Suppressor macrophage treated with lipopolysaccharide for 4 hours (primary cell): ENCODE measurements at places on chromosomes 2 and 18.

GRCh38 chr18:37330173-37330572 is 235.4 kb downstream of the CELF4 start:
- no peak for DNase-seq

DNA sequence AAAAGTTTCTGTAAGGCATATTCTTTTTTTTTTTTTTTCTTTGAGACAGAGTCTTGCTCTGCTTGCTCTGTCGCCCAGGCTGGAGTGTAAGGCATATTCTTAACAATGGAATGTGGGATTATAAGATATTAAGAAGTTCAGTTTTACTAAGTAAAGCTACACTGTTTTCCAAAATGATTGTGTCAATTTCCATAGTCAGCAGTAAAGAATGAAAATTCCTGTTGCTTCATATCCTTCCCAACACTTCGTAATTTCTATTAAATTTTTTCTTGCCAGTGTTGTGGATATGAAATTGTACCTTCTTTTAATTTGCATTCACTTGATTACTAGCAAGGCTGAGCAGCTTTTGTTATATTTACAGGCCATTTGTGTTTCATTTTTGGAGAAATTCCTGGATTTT is 24.4 kb upstream of the SLC4A10 start:
- no peak for DNase-seq

- DNase-seq: no peak
Observed at GRCh38 chr2:221125691-221126090, 446.4 kb downstream of the EPHA4 start.

- no peak for DNase-seq
Observed at GRCh38 chr18:46261799-46262198, 157.6 kb downstream of the HAUS1 start.

DNA sequence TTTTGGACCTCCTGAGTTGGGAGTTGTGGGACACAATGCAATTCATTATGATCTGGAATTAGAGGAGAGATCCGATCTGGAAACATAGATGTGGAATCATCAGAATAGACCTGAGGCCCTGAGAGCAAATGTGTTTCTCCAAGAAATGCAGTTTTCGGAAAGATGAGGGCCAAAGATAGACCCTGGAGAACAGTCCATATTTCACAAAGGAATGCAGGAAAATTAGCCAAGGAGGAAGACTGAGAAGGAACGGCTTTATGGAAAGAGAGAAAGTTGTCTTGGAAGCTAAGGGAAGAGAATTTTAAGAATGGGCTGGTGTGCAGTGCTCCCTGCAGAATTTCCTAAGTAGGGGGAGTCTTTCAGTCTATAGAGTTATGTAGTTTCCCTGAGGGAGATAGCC is 11.1 kb upstream of the ZNF532 start:
- DNase-seq: no peak

- DNase-seq: peak; percentile 90
Observed at GRCh38 chr2:64260817-64261216, 116.6 kb upstream of the PELI1 start.

DNA sequence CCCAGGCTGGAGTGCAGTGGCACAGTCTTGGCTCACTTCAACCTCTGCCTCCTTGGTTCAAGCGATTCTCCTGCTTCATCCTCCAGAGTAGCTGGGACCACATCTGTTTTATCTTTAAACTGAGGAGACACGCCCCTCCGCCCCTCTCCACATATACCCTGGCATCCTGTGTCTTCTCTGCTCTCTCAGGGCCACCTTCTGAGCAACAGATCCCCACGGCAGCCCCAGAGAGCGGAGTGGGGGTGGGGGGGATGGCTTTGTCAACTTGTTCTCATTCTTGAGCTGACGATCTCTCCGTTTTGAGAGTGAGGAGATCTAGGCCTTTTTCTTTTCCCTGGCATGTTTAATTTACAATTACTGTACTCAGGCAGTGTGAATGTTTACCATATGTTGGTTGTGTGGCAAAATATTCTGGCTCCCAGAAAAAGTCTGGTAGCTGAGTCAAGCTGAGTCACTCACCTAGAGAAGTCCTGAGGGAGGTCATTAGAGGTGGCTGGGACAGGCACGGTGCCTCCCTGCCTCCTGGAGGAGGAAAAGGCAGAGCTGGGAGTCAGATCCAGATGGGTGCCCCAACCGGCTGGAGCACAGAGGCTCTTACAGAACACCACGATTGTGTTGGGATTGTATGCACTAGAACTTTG is 19.5 kb upstream of the ID2 start:
- no peak for DNase-seq

- DNase-seq: peak; percentile 44
Observed at GRCh38 chr2:23404426-23404825, 19.4 kb downstream of the KLHL29 start.

DNA sequence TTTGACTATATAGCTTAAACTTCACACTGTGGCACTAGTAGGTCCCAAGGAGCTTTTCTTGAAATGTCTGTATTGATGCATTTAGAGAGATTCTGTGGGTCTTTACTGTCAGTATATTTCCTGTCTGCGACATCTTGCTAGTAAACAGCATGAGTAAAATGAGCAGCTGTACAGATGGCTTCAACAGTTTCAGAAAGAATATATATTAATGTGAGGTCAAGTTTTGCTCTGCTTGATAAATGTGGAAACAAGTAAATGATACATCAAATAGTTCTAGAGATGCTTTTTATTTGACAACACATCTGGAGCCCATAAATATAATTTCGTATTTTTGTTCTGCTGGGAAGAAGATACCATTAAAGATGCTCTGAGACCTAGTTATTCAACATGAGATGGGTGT is 310.9 kb upstream of the COL3A1 start:
- no peak for DNase-seq

DNA sequence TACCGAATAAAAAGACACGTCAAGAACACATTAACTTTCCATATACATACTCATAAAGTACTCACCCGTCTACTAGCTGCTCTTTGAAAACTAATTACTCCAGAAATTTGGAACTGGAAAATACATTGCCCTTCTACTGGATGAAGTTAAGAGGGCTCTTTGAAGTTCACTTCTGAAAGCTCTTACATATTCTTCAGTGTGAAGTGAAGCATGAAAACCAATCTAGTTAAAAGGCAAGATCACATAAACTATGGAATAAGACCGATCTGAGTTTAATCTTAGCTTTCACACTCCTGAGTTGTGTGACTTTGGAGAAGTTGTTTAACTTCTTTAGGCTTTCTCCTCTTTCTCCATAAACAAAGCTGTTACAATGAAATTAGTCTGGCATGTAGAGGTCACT is 38.5 kb downstream of the REV1 start:
- DNase-seq: no peak

DNA sequence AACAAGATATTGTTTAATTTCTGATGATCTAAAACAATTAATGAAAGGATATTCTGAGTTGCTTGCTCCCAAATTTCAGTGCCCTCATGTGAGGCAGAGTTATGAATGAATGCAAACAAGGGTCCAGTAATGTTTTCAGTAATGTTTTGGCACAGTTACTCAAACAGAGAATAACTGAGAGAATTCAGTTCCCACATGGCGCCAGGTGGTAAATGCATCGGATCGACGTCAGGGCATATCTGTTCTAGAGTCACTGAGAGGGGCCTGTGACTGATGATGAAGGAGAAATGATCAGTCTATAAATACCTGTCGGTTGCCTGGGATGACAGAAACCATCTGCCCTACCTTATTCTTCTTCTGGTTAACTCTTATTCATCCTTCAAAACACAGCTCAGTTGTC is 81.4 kb downstream of the KCNS3 start:
- no peak for DNase-seq

DNA sequence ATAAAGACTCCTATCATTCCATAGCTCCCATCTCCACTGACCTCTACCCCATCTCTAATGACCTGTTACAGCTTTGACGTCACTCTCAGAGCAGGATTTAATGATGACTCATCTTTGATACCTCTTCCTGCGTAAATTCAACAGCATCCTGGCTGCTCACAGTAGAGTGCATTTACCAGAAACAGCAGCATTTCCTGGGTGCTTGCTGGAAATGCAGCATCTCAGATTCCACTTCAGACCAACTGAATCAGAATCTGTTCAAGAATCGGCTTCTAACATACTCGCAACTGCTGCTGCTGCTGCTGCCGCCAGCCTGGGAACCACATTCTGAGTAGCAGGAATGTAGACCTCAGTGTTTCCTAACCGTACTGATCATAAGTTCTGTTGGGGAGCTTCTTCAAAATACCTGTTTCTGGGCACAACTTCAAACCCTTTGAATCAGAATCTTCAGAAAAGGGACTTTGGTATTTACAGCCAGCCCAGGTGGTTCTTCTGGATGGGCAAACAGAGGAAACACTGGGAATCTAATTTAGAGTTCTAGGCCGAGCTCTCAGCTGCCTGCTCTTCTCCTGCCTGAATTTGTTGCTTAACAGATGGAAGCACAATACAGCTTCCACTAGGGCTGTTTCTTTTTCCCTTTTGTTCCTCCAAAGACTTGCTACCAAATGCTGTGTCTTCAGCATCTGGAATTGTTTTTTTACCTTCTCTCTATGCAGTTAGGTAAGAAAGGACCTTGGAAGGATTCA is 241.4 kb downstream of the NCKAP5 start:
- DNase-seq: no peak

- DNase-seq: no peak
Observed at GRCh38 chr2:210324458-210324857, 9.5 kb upstream of the MYL1 start.

DNA sequence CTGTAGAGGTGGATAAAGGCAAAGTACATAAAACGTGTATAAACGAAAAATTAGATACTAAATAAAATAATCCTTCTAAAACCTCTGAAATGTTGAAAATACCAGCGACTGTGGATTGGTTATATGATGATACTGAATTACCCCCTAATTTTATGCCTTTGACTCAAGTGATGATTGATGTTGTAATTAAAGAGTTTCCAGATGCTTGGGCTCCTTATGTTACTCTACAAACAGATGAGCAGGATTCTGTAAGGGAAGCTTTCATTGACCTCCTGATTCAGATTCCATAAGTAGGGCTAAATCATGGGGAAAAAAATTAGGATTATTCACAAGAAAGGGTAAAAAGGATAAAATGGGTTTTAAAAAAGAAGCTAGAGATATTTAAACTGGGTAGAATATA is 418.2 kb upstream of the SLC39A10 start:
- no peak for DNase-seq
